ENCODE measurements at places on chromosomes 11 and 22. TPM values are rescaled to one million over a fixed set of nuclear protein-coding genes. Genes with fewer than 3 reads are reported as not detected.
A peak's percentile ranks its signal among the peaks of the same experiment; 100 is the strongest.

DNA sequence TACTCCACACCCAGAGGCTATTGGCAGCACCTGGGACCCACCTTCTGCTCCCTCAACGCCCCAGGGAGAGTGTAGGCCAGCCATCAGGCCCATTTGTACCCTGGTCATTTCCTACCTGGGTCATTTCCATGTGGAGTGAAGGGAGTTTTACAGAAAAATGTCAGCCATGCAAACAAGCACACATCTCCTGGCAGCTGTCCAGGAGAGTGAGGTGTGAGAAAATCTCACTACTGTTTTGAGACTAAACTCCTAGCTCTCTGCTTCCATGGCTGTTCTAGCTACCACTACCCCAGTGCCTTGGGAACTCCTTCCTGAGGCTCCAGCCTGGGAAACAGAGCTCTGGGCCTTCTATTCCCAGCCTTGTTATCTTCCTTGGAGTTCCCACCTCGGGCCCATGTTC, 2.8 kb upstream of the TMPRSS13 start:
- no peak overlapping the region for H3K27ac ChIP-seq
- peaks cover 25% of the 10 kb centered on the region for H3K27me3 ChIP-seq
- H3K36me3 ChIP-seq, result no peaks in the 10 kb centered on the region
- H3K4me1 ChIP-seq, result peaks cover 8% of the 10 kb centered on the region

DNA sequence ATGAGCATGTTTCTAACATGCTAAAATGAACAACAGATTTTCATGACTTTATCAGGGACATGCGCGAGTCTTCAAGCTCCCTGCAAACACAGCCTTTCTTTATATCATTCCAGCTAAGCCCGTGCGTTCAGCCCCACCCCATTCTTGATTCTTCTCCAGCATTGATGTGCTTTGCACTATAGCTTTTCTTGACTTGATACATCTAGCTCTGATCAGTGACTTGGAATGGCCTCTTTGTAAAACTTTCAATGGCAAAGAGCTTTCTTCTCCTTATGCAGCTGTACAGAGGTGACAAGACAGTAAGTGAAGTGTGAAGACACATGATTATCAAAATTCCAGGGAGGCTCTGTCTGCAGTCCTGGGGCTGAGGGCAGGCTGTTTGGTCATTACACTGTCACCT, 561.0 kb downstream of the OPCML start:
- no peak overlapping the region for H3K27ac ChIP-seq
- H3K4me1 ChIP-seq, result no peaks in the 10 kb centered on the region
- no peak for DNase-seq
- H3K36me3 ChIP-seq, result no peaks in the 10 kb centered on the region
- peaks cover 2% of the 10 kb centered on the region for H3K27me3 ChIP-seq
- H3K4me3 ChIP-seq, result no peak overlapping the region

- DNase-seq, result no peak
- H3K4me3 ChIP-seq, result no peak overlapping the region
Measured at GRCh38 chr11:1341928-1342524, 32.6 kb upstream of the TOLLIP start.

DNA sequence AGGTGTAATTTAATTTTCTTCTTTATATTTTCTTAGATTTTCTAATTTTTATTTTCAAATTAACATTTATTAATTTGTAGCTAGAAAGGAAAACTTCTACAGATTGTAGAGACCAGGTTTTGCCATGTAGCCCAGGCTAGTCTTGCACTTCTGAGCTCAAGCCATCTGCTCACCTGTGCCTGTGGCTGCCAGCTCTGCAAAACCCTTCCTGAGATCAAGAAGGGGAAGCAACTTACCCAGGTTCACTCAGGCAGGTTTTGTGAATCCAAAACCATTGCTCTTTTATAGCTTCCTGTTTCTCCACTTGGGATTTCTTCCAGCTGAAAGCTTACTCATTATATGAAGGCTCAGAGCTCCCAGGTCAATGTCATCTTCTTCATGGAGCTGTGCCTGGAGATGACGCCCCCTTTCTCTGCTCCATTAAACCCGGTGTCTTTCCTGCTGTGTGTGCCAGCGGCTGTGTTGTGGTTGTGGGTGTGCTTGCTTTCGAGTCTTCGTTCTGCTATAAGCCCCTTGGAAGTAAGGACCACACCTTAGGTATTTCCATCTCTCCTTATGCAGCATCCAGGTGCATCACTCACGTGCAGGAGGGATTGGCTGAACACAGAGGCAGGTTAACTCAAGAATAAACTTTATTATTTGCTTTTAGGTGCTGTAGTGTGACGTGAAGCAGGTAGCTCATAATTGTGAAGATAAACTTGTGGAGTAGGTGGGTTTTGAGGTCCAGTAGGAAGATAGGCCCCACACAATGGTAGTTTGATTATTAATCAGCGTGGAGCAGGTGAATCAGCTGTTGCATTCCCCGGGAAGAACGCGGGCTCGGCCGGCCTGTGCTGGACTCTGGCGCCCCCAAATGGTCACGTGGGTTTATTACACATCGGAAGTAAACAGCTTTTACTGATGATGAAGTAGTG, 42.2 kb upstream of the INCENP start:
- no peaks in the 10 kb centered on the region for H3K27me3 ChIP-seq
- H3K4me3 ChIP-seq, result no peak overlapping the region
- no peaks in the 10 kb centered on the region for H3K36me3 ChIP-seq
- H3K4me1 ChIP-seq, result peaks cover 8% of the 10 kb centered on the region
- no peak for DNase-seq
- no peak overlapping the region for H3K27ac ChIP-seq

DNA sequence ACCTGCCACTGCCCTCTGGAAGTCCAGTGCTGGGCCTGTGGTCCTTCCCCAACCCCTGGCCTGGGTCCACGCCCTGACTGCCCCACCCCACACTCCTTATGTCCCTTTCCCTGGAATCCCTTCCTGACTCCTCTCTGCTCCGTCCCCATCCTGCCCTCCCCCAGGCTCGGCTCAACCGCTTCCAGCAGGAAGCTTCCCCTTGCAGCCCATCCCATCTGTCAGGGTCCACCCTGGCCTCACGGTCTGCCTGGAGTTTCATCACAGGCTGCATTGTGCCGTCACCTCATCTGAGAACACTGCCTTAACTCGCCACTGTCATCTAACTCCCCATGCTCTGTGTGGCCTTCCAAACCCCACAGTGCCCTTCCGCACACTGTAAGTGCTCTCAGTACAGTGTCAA, 64.3 kb downstream of the NAT10 start:
- H3K27me3 ChIP-seq, result no peaks in the 10 kb centered on the region
- no peak overlapping the region for H3K27ac ChIP-seq
- peaks cover 10% of the 10 kb centered on the region for H3K4me1 ChIP-seq
- DNase-seq, result no peak

DNA sequence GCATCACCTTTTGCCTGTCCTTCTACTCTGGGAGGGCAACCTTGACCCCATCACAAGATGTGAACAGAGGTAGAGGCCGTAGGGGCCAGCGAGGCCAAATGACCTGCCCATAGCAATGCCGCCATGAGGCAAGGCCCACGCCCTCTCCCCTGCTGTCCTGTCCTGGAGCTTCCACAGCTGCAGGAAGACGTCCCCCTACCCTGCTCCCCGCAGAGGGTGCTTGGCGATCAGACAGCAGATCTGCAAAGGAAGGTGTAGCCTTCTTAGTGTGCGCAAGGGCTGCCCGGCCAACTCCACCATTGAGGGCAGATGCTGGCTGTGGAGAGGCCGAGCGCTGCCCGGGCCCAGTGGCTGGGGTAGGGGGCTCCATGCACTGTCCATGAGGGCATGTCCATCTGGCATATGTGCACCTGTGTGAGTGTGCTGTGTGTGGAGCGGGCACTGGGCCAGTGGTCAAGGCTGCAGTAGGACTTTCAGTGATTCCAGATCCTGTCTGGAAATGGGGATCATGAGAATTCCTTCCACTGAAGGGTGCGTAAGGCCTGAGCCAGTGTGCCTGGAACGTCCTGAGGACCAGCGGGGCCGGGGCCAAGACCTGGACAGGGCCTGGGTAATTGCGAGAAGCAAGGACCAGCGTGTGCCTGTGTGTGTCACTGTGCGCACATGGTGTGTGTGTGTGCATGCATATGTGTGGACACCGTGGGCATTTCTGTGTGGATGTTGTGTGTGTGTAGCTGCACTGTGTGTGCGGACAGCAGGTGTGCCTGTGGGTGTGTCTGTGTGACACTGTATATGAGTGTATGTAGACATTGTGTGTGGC, 11.0 kb downstream of the TRPM5 start:
- H3K4me1 ChIP-seq, result no peaks in the 10 kb centered on the region
- H3K27me3 ChIP-seq, result peaks cover 16% of the 10 kb centered on the region
- no peaks in the 10 kb centered on the region for H3K36me3 ChIP-seq
- no peak overlapping the region for H3K4me3 ChIP-seq
- DNase-seq, result peak; percentile 90
- no peak overlapping the region for H3K27ac ChIP-seq

DNA sequence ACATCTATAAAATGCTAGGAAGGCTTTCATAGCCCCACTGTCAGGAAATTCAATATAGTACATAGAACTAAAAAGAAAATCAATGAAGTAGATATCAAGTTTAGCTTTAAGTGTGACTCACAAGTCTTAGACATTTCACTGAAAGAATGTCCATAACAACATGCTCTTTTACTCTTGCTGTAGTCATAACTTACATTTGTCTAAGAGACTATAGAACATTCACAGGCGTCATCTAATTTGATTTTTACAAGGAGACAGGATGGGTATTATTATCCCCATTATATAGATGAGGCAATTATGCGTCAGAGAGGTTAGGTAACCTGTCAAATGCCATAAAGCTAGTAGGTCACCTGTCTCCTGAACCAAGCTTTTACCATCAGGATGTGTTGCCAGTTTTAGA, 36.9 kb downstream of the BDNF start:
- H3K4me3 ChIP-seq, result no peak overlapping the region
- peaks cover 3% of the 10 kb centered on the region for H3K4me1 ChIP-seq
- H3K36me3 ChIP-seq, result peaks cover 4% of the 10 kb centered on the region
- DNase-seq, result no peak
- H3K27me3 ChIP-seq, result no peaks in the 10 kb centered on the region

GRCh38 chr11:120810251-120810650, 213.7 kb upstream of the TBCEL start:
- H3K27ac ChIP-seq, result no peak overlapping the region
- H3K4me1 ChIP-seq, result peaks cover 8% of the 10 kb centered on the region
- no peaks in the 10 kb centered on the region for H3K36me3 ChIP-seq

GRCh38 chr22:49012712-49013395, 814.8 kb downstream of the BRD1 start:
- no peak overlapping the region for H3K4me3 ChIP-seq
- no peaks in the 10 kb centered on the region for H3K36me3 ChIP-seq
- DNase-seq, result no peak
- peaks cover 15% of the 10 kb centered on the region for H3K4me1 ChIP-seq
- no peak overlapping the region for H3K27ac ChIP-seq

GRCh38 chr11:122815900-122816299, 22.4 kb upstream of the CRTAM start:
- H3K27me3 ChIP-seq, result no peaks in the 10 kb centered on the region
- peaks cover 6% of the 10 kb centered on the region for H3K4me1 ChIP-seq
- H3K36me3 ChIP-seq, result peaks cover 2% of the 10 kb centered on the region
- no peak overlapping the region for H3K27ac ChIP-seq

DNA sequence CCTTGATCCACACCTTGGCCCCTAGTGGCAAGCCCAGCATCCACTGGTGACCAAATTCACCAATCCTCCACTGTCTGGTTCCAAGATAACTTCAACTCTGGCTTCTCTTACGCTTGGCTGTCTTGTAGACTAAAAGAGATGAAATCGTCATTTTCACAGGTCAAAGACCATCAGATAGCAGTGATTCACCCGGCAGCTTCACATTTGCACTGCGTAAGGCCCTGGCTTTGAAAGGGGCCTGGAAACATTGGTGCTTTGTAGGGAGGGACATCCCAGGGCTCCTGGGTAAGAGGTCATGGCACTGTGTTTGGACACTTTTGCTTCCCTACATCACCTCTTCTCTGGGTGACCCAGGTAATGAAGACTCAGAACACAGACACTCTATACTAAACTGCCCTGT, 30.1 kb upstream of the FADD start:
- H3K4me3 ChIP-seq, result no peak overlapping the region
- H3K27ac ChIP-seq, result no peak overlapping the region

- peak overlapping the region; percentile 98 for H3K27ac ChIP-seq
- H3K4me3 ChIP-seq, result peak overlapping the region; percentile 46
- H3K4me1 ChIP-seq, result peaks cover 74% of the 10 kb centered on the region
- peaks cover 63% of the 10 kb centered on the region for H3K36me3 ChIP-seq
Measured at GRCh38 chr22:36323855-36324331, 63.9 kb downstream of the MYH9 start.

DNA sequence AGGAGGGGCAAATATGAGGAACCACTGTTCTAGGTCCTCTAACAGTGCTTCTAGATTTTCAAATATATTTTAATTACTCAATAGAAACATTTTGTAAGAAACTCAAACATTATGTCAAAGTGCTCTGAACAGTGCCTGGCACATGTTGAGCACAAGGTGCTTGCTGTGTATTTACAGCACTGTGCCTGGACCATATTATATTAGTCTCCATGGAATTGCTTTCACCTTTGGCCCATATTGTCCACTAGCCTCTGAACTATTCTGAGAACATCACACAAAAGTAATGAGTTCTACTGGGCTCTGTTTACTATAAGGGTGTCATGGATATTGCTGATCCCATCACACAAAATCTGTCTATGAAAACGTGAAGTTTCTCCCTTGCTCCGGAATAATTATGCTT, 76.7 kb downstream of the PPFIBP2 start:
- DNase-seq, result no peak
- no peak overlapping the region for H3K27ac ChIP-seq
- peaks cover 37% of the 10 kb centered on the region for H3K4me1 ChIP-seq
- no peaks in the 10 kb centered on the region for H3K27me3 ChIP-seq
- H3K4me3 ChIP-seq, result no peak overlapping the region
- H3K36me3 ChIP-seq, result peaks cover 9% of the 10 kb centered on the region

The UBQLN3 gene
- total RNA-seq, result 0.13 TPM

The TMPRSS4 gene
- total RNA-seq, result not detected

The TMPRSS5 gene
- 0.33 TPM for total RNA-seq

The RAB6A gene
- 188 TPM for total RNA-seq

All from chondrocyte (in vitro differentiated cells).